ENCODE measurements at places on chromosomes 3 and 15. TPM values are rescaled to one million over a fixed set of nuclear protein-coding genes. Genes with fewer than 3 reads are reported as not detected.
A peak's percentile ranks its signal among the peaks of the same experiment; 100 is the strongest.

TLE3 gene
- total RNA-seq = 108 TPM

ADCY5 gene
- 5.1 TPM for total RNA-seq

GRCh38 chr3:176873261-176873660, 324.0 kb downstream of the TBL1XR1 start:
- DNase-seq = no peak

DNA sequence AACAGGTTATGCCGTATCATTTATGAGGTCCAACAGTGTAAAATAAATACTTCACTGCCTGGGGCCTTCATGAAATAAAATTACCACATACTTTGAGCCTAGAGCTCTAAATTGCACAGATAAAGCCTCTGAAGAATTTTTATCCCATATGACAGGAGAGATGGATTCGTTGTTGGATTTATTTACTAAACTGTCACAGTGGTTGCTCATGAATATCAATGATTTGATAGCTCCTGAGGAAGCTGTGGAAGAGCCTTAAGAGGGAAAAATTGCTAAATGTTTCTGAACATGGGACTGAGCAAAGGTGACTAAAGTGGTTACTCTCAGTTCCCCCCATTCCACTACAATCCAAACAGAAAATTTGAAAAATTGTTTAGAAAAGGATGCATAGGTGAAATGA, 558.9 kb upstream of the IL12A start:
- DNase-seq = no peak

- no peak for DNase-seq
Observed at GRCh38 chr3:36244728-36245127, 135.6 kb upstream of the STAC start.

- DNase-seq = peak; percentile 16
Observed at GRCh38 chr3:191997579-191998268, 536.8 kb downstream of the PYDC2 start.

- peak; percentile 82 for DNase-seq
Observed at GRCh38 chr3:187737368-187738070, 7.7 kb downstream of the BCL6 start.

DNA sequence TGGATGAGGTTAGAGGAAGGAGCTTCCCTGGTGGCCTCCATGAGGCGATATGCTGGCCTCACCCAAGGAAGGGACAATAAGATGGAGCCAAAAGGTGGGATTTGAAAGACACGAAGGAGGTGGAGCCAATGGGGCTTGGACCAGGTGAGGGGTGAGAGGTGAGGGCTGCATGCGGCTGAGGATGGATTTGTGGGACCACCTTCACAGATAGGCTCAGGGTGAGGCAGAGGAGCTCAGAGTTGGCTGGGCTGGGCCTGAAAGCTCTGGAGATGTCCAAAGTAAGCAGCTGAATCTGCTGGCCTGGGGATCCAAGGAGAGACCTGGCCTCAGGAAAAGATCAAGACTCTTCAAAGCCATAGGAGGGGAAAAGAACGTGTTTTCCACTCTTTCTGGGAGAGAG, 49.8 kb downstream of the EXOG start:
- DNase-seq = no peak

DNA sequence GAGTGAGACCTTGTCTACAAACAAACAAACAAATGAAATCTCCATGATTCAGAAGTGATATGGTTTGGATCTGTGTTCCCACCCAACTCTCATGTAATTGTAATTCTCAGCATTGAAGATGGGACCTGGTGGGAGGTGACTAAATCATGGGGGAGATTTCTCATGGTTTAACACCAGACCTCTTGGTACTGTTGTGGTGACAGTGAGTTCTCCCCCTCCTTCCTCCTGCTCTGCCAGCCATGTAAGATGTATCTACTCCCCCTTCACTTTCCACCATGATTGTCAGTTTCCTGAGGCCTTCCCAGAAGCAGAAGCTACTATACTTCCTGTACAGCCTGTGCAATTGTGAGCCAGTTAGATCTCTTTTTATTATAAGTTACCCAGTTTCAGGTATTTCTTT, 438.4 kb upstream of the THBS1 start:
- no peak for DNase-seq

DNA sequence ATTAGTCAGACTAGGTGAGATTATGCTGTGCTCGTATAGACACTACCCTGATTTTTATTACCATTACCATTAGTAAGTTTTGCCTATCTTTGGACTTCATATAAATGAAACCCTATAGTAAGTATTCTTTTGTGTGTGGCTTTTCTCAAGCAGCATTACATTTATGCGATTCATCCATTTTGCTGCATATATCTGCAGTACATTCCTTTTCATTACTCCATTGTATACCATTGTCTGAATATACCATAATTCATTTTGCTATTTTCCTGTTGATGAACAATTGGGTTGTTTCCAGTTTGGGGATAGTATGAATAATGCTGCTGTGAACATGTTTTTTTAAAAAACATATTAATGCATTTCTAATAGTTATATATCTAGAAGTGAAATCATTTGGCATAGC, 45.3 kb downstream of the TMEM212 start:
- DNase-seq = no peak

ECE2 gene
- total RNA-seq = not detected

XCR1 gene
- total RNA-seq = not detected

PLSCR1 gene
- total RNA-seq = 75.2 TPM

DNA sequence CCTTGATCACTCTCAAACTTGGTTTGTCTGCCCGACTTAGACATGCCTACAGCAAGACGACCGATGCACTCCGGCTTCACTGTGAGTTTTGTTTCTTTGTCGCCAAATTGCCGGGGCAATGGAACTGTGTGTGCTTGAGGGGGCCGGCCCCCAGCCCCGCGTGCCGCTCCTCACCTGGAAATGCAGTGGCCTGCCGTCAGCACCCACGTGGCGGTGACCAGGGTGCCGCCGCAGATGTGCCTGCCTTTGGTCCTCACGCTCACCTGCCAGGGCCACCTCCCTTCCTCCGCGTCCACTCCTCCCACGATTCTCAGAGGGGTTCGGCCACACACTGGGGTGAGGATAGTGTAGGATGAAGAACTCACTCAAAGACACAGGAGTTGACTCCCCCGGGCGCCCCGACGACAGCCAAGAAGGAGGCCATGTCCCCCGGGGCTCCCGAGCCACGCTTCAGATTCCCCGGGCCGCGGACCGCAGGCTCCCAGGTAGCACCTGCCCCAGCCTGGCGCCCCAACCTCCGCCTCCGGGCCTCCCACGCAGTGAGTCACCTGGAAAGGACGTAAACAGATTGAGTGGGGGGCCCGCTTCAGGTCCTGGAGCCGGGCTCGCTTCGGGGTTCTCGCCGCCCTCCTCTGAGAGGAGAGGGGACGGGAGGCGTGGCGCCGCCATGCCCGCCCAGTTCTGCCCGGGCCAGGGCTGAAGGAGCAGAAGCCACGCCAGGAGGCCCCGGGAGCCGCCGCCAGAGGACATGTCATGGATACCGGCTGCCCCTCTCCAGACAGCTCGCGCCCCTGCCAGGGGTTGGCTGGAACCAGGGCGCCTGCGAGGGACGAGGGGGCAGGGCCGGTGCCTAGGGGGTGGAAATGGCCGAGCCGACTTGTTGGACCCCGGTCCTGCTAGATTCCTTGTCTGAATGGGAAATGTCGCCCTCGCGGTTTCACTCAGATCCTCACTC, 29.6 kb downstream of the MYL3 start:
- peak; percentile 48 for DNase-seq

GLCE gene
- total RNA-seq = 7.0 TPM

GOLGA8T gene
- total RNA-seq = 1.1 TPM

GRCh38 chr15:29278436-29279105, 8.9 kb upstream of the NSMCE3 start:
- DNase-seq = no peak

TMEM158 gene
- total RNA-seq = 9.8 TPM
